KG1 (cell line): ENCODE measurements at places on chromosomes 12 and 14.

DNA sequence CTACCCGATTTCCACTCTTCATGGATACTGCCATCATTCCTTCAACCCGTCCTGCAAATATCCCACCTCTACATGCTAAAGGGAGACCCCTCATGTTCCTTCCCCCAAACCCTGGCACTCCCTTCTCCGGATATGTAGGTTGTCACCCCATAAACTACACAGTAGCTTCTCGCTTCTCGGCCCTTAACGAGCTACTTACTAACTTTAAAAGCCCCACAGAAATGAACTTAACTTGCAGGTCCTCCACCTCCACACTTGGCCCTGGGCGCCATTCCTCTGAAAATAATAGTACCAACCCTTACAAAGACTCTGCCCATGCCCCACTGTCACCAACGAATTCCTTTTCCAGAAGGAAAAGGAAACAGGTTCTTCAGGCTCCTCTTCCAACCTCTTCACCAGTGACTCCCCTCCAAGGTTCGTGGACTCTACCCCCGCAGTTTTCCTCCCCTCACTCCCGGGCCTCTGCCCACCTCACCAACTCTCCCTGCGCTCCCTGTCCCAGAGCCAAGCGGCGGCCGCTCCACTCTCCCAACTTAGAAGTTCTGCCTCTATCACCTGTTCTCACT lies 1.2 kb downstream of the SPPL3 start:
- no peak for DNase-seq

- DNase-seq = no peak
These were observed 73.7 kb upstream of the PIWIL1 start for GRCh38 chr12:130263996-130264395.

GRCh38 chr12:8453021-8453513 lies 2.7 kb upstream of the CLEC6A start:
- DNase-seq = no peak

DNA sequence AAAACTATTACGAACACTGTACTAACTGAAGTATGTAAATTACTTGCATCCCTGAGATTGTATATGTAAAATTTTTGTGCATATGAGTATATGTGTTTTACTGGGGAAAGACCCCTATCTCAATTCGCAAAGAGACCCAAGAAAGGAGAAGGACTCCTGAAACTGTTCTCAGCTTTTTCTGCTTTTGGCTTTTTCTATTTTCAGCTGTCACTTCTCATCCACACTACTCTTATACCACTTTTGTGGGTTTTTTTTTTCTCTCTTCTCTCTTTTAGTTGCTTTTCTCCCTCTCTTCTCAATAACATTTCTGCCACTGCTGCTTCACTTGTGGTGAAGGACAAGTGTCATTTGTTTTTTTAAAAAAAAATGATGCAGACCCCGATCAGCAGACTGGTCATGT lies 39.8 kb downstream of the NIN start:
- DNase-seq = no peak

DNA sequence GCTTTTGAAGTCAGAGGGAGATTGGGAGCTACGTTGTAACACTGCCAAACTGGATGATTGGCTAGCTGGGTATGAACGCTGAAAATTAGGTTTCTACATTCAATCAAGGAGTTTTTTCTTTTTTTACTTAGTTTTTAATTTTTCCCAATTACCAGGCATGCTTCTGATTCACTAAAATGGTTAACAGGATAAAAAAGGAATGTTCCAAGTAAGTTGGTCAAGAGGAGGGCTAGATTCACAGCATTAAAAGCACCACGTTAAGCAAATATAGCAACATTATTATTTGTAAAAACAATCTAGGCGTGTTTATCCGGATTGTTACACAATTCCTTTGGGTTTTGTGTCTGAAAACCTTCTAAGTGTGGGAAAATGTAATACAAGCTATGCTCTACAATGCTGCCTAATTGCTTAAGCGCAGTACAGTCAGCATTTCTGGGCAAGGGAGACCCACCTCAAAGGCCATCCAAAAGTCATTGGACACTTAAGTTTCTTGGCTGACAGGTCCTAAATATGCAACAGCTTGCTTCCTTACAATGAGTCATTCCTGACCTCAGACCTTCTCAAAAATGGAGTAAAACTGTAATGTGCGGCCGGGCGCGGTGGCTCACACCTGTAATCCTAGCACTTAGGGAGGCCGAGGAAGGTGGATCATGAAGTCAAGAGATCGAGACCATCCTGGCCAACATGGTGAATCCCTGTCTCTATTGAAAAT lies 1.2 kb downstream of the RPLP0 start:
- no peak for DNase-seq

GRCh38 chr14:75559451-75560222 lies 18.8 kb upstream of the FLVCR2 start:
- DNase-seq = no peak

- DNase-seq = no peak
These were observed 35.4 kb downstream of the DIO3 start for GRCh38 chr14:101596742-101597141.

DNA sequence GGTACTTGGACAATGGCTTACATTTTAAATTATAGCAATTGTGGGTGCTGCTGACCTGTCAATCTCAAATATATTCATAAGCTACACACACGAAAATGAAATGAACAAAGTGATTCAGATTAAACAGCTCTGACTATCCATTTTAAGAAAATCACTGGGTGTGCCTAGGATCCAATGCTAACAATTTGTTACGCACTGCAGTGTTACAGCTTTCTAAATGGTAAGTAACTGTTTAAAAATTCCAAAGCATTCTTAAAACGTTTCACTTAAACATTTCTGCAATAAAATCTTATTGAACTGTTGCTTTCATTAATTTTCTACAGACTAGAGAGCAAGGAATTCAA lies 18.9 kb downstream of the LMO3 start:
- no peak for DNase-seq

DNA sequence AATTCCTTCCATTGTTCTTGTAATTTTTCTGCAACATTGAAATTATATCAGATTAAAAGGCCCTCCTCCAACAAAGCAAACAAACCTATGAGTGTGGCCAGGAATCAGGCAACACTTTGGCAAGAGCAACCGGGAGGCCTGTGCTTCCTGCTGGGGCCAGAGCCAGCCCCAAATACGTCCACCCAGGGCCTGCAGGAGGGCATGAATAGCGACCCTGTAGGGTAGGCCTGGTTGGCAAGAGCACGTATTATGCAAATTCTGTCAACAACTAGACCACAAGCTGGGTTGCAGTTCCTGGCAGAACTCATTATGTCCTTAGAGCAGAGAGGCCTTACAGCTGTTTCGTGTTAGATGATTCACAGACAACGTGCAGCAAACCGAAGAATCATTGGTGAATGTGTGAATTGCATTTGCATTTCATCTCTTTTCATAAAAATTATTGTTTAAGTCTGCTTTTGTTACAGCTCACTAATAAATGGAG lies 26.9 kb upstream of the LGALS3 start:
- DNase-seq = peak; percentile 46

- DNase-seq = no peak
These were observed 2.0 kb downstream of the AQP2 start for GRCh38 chr12:49952391-49953055.

DNA sequence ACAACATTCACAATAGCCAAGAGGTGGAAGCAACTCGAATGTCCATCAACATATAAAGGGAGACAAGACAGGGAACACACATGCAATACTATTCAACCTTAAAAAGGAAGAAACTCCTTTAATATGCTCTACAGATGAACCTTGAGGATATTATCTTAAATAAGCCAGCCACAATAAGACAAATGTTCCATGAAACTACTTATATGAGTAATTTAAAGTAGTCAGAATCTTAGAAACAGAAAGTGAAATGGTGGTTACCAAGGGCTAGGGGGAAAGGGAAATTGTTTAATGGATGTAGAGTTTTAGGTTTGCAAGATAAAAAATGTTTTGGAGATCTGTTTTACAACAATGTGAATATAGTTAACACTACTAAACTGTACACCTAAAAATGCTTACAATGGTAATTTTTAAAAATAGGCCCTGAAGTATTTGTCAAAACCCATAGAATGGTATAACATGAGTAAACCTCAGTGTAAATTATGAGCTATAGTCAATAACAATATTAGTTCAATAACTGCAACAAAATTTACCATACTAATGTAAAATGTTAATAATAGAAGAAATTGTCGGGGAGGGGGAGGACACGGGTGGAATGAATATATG lies 71.1 kb downstream of the EGLN3 start:
- DNase-seq = no peak

DNA sequence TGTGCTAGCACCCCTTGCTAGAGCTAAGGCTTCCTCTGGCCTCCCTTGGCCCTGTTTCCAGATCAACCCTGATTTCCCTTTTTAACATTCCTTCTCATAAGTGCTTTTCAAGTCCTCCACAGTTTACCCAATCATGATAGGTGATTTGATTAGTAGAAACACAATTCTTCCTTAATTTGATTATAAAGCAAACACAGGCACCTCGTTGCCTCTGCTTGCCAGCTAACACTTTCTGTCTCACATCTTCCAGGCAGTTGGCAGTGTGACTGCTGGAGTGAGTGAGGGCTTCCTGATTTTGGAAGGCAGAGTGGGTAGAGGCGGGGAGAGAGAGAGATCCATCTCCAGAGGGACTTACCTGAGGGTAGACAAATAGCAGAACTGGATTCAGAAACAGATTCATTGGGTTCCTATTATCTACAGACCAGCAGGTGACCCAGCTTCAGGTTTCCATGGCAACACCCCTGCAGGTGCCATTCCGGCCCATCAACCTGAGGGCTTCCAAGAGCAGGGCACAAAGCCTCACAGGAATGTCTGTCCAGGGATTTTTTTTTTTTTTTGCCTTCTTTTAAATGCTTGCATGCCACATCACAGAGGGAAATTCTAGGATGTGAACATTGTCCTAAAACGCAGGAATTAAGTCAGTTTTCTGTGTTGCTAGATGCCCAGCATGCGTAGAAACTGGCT lies 77.7 kb downstream of the PLXNC1 start:
- DNase-seq = no peak

- DNase-seq = no peak
These were observed 141.0 kb downstream of the ZFP36L1 start for GRCh38 chr14:68651652-68652432.

- DNase-seq = no peak
These were observed 33.6 kb downstream of the ADGRD1 start for GRCh38 chr12:130987151-130987931.

GRCh38 chr12:11863478-11863906 lies 207.2 kb upstream of the BCL2L14 start:
- DNase-seq = no peak

DNA sequence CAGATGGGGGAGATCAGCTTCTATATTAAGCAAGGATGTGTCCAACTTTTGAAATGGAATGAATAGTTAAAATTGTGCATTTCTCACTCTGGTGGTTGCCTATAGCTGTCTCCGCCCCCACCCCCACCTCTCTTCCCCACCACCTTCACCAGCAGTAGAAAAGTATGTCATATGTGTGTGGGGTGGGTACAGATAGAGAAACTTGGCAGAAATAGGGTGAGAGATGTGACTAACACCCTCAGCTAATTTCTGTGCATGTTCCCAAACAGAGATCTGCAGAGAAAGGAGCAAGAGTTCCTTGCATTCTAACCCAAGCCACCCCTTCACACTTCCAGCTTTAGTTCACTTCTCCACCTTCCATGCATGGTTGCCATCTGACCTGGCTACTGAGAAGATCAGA lies 980.1 kb downstream of the NRXN3 start:
- no peak for DNase-seq

GRCh38 chr12:76186131-76186906 lies 101.8 kb upstream of the NAP1L1 start:
- DNase-seq = no peak

GRCh38 chr12:21476949-21477348 lies 24.5 kb downstream of the RECQL start:
- DNase-seq = no peak

DNA sequence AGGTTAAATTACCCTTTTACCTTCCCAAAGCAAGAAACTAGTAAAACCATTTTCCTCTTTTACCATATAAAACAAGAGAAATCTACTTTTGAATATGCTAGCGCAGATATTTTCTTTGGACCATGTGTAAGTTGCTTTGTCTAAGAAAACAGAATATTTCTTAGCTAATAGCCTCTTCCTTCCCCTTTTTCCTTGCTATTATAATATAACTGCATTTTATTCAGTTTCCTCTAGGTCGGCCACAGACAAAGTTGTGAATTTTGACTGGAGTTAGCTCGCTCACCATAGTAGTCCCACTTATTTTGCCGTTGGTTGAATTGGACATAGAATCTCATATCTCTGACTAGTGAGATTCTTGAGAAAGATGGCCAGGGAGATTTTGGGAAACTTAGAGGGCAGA lies 115.6 kb downstream of the PLEKHA5 start:
- DNase-seq = no peak

DNA sequence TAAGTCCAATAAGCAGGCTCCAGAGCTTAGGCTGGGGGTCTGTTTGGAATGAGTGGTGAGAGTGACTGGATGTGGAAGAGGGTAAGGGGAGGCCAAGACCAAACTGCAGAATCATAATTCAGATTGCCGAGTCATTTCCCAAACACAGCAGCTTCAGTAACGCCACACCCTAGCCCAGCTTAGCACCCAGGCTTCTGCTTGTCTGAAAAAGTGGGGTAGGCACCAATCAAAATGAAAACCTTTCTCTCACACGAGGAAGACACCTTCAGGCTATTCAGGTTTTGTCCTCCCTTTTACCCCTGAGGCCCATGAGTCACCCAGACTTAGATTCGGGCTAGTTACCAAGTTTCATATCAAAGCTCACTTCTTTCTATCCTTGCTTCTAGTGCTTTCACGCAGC lies 306.1 kb downstream of the DAD1 start:
- no peak for DNase-seq

- no peak for DNase-seq
These were observed 74.3 kb upstream of the CPM start for GRCh38 chr12:69007101-69007854.
